HepG2 (cell line): ENCODE measurements at places on chromosomes 2 and 18. TPM values are rescaled to one million over a fixed set of nuclear protein-coding genes. Genes with fewer than 3 reads are reported as not detected.

- H3K4me1 ChIP-seq, result peaks cover 9% of the 10 kb centered on the region
- H3K27ac ChIP-seq, result no peak overlapping the region
- no peak for DNase-seq
- H3K4me3 ChIP-seq, result no peak overlapping the region
- H3K27me3 ChIP-seq, result no peaks in the 10 kb centered on the region
- H3K36me3 ChIP-seq, result no peaks in the 10 kb centered on the region; the same call in 1 of the 2 replicates
Observed at GRCh38 chr2:30484995-30485394, 37.9 kb downstream of the LCLAT1 start.

DNA sequence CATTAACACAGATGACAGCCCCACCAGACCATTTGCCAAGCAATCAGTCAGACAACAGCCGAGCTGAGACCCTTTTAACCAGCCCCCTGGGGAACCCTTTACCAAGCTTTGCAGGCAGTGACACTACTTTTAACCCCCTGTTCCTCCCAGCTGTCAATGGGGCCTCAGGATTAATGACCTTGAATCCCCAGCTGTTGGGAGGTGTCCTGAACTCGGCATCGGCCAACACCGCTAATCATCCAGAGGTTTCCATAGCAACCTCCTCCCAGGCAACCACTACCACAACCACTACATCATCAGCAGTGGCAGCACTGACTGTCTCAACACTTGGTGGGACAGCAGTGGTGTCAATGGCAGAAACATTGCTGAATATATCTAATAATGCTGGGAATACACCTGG is 160.9 kb upstream of the EPC2 start:
- H3K36me3 ChIP-seq, result no peaks in the 10 kb centered on the region
- no peak overlapping the region for H3K4me3 ChIP-seq
- no peaks in the 10 kb centered on the region for H3K27me3 ChIP-seq
- H3K4me1 ChIP-seq, result no peaks in the 10 kb centered on the region
- no peak for DNase-seq

- H3K27me3 ChIP-seq, result no peaks in the 10 kb centered on the region
- H3K4me1 ChIP-seq, result peaks cover 41% of the 10 kb centered on the region
- no peak overlapping the region for H3K4me3 ChIP-seq
- no peaks in the 10 kb centered on the region for H3K36me3 ChIP-seq
Observed at GRCh38 chr2:237662671-237663093, 35.3 kb downstream of the LRRFIP1 start.

The ATP6V1B1 gene
- total RNA-seq, result 0.58 TPM in 1 of 2 replicates, not detected in the other

GRCh38 chr18:35511428-35511827 is 13.7 kb upstream of the INO80C start:
- H3K27ac ChIP-seq, result no peak overlapping the region
- no peak overlapping the region for H3K4me3 ChIP-seq
- no peaks in the 10 kb centered on the region for H3K36me3 ChIP-seq
- no peaks in the 10 kb centered on the region for H3K27me3 ChIP-seq
- H3K4me1 ChIP-seq, result peaks cover 20% of the 10 kb centered on the region
- no peak for DNase-seq

GRCh38 chr18:26383454-26384270 is 157.4 kb downstream of the TAF4B start:
- H3K4me3 ChIP-seq, result no peak overlapping the region
- H3K27me3 ChIP-seq, result no peaks in the 10 kb centered on the region
- peaks cover 15% of the 10 kb centered on the region for H3K4me1 ChIP-seq
- no peaks in the 10 kb centered on the region for H3K36me3 ChIP-seq
- no peak overlapping the region for H3K27ac ChIP-seq
- DNase-seq, result peak; percentile 35

DNA sequence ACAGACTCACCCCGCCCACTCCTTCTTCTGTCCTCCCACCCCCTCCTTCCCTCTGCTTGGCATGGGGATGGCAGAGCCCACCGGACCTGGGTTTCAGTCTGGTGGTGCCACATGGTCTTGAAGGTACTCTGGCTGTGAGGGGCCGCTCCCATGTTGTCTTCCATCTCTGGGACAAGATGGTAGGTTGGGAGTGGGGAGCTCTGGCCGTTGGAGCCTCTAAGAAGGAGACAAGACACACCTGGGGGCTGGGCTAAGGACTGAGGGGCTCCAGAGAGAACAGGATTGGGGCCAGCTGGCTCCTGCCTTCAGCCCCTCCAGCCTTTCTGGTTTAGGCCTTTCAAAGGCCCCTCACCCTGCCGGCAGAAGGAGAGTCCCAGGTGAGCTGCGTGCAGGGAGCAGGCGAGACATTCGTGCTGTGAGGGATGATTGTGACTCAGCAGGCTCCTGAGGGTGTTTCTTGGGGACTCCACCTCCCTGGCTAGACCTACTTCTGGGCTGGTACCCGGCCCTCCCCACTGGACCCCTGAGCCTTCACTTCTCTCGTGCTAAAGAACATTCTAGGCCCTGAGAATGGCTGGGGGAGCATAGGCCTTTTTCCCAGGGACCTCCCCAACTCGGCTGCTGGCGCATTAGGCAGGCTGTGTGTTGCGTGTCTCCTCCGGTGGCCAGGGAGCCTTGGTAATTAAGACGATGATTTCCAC is 128.2 kb upstream of the HAAO start:
- H3K4me1 ChIP-seq, result peaks cover 62% of the 10 kb centered on the region
- H3K27me3 ChIP-seq, result peaks cover 26% of the 10 kb centered on the region; the same call in 2 of the 3 replicates

DNA sequence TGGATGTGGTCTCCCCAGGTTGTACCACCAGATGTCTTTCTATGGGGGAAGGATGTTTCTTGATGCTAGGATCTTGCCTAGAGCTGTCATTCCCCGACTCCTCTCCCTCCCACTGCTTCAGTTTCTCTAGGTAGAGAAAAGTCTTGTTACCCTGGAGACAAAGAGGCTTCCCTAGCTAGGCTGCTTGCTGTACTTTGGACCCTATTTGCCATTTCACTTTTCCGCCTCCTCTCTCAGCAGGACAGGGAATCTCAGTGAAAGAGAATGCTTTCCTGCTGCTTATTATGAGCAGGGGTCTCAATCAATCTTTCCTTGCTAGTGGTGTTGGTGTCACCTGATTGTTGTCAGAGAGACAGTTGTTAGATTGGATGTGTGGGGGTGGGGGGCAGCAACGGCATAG is 818.8 kb upstream of the GYPC start:
- H3K4me3 ChIP-seq, result no peak overlapping the region
- no peaks in the 10 kb centered on the region for H3K27me3 ChIP-seq
- no peak overlapping the region for H3K27ac ChIP-seq
- H3K4me1 ChIP-seq, result no peaks in the 10 kb centered on the region
- H3K36me3 ChIP-seq, result no peaks in the 10 kb centered on the region
- no peak for DNase-seq
